Lower lobe of right lung (tissue), 2 donors: ENCODE measurements at places on chromosomes 7 and 10. TPM values are rescaled to one million over a fixed set of nuclear protein-coding genes. Genes with fewer than 3 reads are reported as not detected.
A peak's percentile ranks its signal among the peaks of the same experiment; 100 is the strongest.

ADCYAP1R1 gene
- 2.9 TPM for total RNA-seq

DNA sequence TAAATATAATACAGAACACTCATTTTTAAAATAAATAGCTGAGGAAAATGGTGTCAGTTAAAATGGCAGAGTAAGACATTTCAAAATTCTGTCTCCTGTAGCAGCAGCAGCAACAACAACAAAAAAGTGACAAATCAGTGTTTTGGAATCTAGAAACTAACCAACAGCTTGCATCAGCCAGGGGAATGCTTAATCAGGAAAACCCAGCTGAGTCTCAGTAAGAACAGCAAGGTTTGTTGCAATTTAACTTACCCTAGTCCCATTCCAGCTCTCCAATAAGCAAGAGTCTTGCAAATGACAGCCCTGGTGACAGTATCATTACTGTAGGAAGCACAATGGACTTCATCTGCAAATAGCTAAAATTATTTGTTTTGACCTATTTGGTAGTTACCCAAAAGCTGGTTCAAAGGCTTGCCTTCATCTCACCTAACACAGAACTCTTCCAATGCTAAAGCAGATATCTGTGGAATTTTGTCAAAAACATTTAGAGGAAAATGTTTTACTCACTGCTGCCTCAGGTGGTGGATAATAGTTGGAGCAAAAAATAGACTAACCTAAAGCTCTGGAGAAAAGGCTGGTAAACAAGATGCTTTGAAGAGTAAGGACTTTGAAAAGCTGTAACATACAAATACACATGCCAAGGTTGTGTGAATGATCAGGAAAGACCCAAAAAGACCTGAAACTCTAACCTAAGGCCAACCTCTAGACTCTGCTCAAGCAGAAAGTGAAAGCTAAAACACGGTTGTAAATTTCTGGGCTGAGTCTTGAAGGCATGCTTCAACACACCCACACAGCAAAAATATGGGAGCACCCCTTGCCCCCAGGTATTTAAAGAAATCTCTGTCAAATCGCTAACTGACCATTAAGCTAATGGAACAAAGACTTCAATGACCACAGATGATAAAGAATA is 9.9 kb upstream of the ARHGAP22 start:
- H3K27ac ChIP-seq: no peak overlapping the region
- no peak for DNase-seq
- no peaks in the 10 kb centered on the region for H3K27me3 ChIP-seq
- no peak overlapping the region for H3K4me3 ChIP-seq
- no peaks in the 10 kb centered on the region for H3K36me3 ChIP-seq
- no peaks in the 10 kb centered on the region for H3K4me1 ChIP-seq

DNA sequence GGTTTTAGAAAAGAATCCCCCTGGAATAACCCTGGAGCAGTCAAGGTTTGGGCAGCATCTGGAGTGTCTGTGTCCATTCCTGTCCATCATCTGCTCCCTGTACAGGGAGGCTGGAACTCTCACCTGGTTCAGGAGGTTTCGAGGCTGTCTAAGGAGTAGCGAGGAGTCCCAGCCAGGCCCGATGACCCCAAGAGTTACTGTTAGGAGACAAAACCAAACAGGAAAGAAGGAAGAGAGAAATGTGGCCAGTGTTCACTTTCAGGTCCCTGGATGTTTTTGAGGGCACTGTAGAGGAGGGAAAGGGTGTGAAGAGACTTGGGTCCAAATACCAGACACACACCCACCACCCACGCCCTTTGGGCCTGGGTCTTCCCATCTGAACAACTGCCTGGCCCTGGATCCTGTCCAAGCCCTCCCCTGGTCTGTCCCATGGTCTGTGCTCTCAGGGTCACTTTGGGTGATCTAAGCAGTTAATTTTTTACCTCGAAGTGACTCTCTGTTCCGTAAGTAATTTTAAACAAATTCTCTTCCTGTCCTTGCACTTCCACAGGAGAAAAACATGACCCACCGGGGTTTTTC is 117.1 kb downstream of the ZMIZ1 start:
- no peak overlapping the region for H3K4me3 ChIP-seq
- H3K27ac ChIP-seq: peak overlapping the region; percentile 66
- peaks cover 11% of the 10 kb centered on the region for H3K36me3 ChIP-seq
- peaks cover 100% of the 10 kb centered on the region for H3K4me1 ChIP-seq

DNA sequence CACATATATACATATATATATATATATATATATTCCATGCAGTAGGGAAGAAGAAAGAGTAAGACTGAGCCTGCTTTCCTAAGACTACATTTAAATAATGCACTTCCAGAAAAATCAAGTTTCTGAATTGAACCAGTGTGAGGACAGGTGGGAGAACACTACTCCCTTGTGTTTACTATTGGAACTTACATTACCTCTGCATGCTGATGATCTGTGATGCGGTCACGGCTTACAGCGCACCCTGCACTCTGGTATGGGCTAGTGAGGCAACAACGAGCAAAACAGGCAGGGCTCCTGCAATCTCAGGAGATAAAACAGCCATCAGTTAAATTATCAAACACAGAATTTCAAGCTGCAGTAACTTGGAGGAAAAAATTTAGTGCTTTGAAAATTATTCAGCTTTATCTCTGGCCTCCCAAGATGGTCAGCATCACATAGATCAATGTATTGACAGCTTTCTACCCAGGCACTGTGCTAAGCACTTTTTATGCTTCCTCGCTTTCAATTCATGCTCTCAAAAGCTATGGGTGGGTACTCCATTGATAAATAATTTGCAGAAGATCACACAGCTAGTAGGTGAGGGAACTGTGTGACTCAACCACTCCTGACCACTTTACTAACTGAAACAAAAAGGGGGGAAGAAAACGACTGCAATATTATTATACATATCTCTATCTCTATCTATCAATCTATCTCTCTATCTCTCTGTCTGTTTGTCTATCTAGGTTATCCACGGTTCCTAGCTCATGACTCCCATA is 20.5 kb upstream of the SLC16A12 start:
- H3K27me3 ChIP-seq: no peaks in the 10 kb centered on the region
- no peak for DNase-seq
- H3K36me3 ChIP-seq: no peaks in the 10 kb centered on the region
- H3K4me1 ChIP-seq: no peaks in the 10 kb centered on the region
- no peak overlapping the region for H3K4me3 ChIP-seq
- H3K27ac ChIP-seq: no peak overlapping the region

- DNase-seq: no peak
- H3K27me3 ChIP-seq: no peaks in the 10 kb centered on the region
- H3K27ac ChIP-seq: no peak overlapping the region
- H3K4me1 ChIP-seq: no peaks in the 10 kb centered on the region
- no peaks in the 10 kb centered on the region for H3K36me3 ChIP-seq
Measured at GRCh38 chr7:139541600-139542307, 18.3 kb downstream of the CLEC2L start.

GRCh38 chr7:30524545-30524944 is 19.9 kb upstream of the GGCT start:
- peaks cover 4% of the 10 kb centered on the region for H3K4me1 ChIP-seq
- H3K4me3 ChIP-seq: no peak overlapping the region
- H3K27me3 ChIP-seq: no peaks in the 10 kb centered on the region
- H3K36me3 ChIP-seq: no peaks in the 10 kb centered on the region
- DNase-seq: no peak

ERVW-1 gene
- not detected for total RNA-seq

GRCh38 chr7:9498303-9498702 is 1064.9 kb downstream of the NXPH1 start:
- DNase-seq: no peak
- no peaks in the 10 kb centered on the region for H3K27me3 ChIP-seq
- no peak overlapping the region for H3K27ac ChIP-seq
- no peak overlapping the region for H3K4me3 ChIP-seq
- no peaks in the 10 kb centered on the region for H3K4me1 ChIP-seq

CLRN3 gene
- total RNA-seq: not detected

TDRD1 gene
- 0.09 TPM for total RNA-seq

DNA sequence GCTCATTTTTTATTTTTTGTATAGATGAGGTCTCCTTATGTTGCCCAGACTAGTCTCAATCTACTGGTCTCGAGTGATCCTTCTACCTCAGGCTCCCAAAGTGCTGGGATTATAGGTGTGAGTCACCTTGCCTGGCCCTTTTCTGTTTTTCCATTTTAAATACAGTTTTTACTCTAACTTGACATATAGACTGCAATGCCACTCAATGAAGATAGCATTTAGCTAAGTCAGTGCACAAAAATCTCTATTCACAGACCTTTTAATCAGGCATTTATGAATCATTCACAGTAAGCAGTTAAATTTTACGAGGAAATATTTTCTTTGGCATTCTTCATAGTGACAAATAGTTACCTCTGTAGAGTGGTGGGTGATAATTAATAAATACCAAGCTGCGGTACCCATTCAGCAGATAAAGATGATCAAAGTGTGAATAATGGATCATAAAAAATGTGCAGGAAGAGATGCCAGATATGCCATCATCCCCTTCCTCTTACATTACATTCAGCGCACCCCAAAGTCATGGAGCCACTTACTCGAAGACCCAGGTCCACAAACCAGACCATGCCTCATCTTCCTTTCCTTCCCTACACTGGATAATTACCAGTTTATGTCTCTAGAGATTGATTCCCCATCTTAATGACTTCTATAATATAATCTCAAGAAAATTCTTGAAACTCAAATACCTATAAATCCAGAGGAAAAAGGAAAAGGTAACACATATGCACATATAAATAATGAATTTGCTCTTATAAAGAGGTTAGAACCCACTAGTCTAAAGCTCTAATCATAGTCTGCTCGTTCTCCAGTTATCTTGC is 56.0 kb downstream of the UBE2H start:
- no peaks in the 10 kb centered on the region for H3K27me3 ChIP-seq
- no peak overlapping the region for H3K4me3 ChIP-seq
- no peak for DNase-seq
- H3K36me3 ChIP-seq: peaks cover 16% of the 10 kb centered on the region
- peaks cover 8% of the 10 kb centered on the region for H3K4me1 ChIP-seq

GRCh38 chr7:114450431-114450830 is 35.8 kb downstream of the FOXP2 start:
- H3K4me1 ChIP-seq: no peaks in the 10 kb centered on the region
- no peaks in the 10 kb centered on the region for H3K27me3 ChIP-seq
- no peaks in the 10 kb centered on the region for H3K36me3 ChIP-seq

DNA sequence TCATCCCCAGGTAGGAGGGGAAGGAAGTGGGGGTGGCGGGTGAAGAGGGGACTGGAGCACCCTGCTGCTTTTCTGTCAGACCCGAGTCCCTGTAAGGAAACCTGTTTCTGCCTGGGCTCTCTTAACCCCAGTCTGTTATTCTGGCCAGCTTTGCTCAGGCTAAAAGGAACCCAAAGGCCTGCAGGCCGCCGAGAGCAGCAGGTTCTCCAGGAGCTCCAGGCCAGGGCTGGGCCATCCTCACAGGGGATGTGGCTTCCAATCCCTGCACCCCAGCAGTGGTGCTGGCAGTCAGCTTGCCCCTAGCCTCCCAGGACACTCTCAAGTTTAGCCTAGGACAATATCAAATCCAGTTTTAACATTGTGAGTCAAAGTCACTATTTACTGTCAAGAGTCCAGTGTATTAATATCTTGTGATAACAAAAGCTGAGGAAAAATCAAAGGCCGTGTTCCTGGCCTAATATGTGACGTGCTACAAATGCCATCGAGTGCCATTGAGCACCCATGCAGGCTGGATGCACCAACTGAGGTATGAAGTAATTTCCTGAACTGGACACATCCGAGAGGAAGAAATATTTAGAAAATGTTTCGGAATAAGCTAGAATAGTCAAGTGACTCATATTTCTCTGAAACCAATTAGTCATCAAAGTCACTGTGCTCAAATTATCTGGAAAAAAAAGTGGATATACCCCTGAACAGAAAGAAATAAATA is 7.0 kb downstream of the PKD1L1 start:
- no peak for DNase-seq
- no peak overlapping the region for H3K4me3 ChIP-seq
- H3K36me3 ChIP-seq: no peaks in the 10 kb centered on the region
- H3K27me3 ChIP-seq: no peaks in the 10 kb centered on the region
- peak overlapping the region; percentile 57 for H3K27ac ChIP-seq

GRCh38 chr10:3126741-3127346 is 45.7 kb downstream of the PITRM1 start:
- no peak overlapping the region for H3K4me3 ChIP-seq
- H3K27me3 ChIP-seq: no peaks in the 10 kb centered on the region
- H3K36me3 ChIP-seq: peaks cover 17% of the 10 kb centered on the region
- peaks cover 12% of the 10 kb centered on the region for H3K4me1 ChIP-seq
- H3K27ac ChIP-seq: no peak overlapping the region

GRCh38 chr10:27457261-27457945 is 46.7 kb upstream of the RAB18 start:
- no peak for DNase-seq
- no peaks in the 10 kb centered on the region for H3K36me3 ChIP-seq
- H3K27ac ChIP-seq: no peak overlapping the region
- no peaks in the 10 kb centered on the region for H3K4me1 ChIP-seq
- H3K27me3 ChIP-seq: no peaks in the 10 kb centered on the region

GRCh38 chr10:63583909-63584724 is 62.9 kb downstream of the REEP3 start:
- no peak overlapping the region for H3K27ac ChIP-seq
- H3K4me1 ChIP-seq: peaks cover 33% of the 10 kb centered on the region
- H3K4me3 ChIP-seq: no peak overlapping the region
- H3K36me3 ChIP-seq: no peaks in the 10 kb centered on the region

SLC26A3 gene
- not detected for total RNA-seq

GRCh38 chr10:124829447-124830115 is 28.0 kb downstream of the ABRAXAS2 start:
- H3K36me3 ChIP-seq: peaks cover 92% of the 10 kb centered on the region
- no peak for DNase-seq
- H3K27ac ChIP-seq: no peak overlapping the region
- no peaks in the 10 kb centered on the region for H3K4me1 ChIP-seq
- H3K4me3 ChIP-seq: no peak overlapping the region

DNA sequence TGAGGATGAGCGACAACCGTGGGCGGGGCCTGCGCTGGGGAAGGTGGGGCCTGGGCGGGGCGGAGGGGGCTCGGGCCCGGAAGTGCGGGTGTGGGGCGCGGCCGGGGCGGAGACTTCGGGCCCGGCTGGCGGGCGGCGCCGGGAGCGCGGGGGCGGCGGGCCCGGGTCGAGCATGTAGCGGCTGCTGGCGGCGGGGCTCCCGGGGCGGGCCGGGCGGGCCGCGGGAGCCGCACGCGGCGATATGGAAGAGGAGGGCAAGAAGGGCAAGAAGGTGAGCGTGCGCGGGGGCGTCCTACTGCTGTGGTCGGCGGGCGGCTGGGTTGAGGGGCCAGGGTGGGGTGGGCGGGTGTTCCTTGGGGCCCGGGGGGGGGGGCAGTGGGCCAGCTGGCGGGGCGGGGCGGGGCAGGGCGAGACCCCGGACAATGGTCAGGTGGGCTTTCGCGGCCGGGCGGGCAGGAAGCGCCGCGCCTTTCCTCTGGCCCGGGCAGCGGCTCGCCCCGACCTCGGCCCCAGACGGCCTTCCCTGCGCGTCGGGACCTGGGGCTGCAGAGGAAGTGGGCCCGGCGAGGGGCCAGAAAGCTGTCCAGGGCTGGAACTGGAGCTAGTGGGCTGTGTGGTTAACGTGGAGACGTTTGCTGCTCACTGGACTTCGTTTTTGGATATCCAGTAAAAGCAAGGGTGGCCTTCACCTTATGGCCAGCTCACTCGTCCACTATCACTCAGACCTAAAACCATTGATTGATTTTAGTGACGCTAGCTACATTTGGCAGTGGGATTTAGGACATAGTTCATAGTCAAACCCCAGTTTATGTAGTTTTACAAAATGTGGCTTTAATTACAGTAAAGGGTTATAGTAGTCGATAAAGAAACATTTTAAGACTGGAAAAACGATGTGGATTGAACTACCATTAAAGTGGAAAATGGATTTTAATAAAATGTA is at the start of gene CCM2:
TSS of gene CCM2 (plus strand) at position 109 of the 940 bp plus-strand sequence. CDS start at position 242, 133 bp downstream.
- peak within 1 kb of the TSS; percentile 89 for H3K27ac ChIP-seq
- H3K4me3 ChIP-seq: peak within 1 kb of the TSS; percentile 78
- peak; percentile 78 for DNase-seq
- H3K27me3 ChIP-seq: no peaks in the 10 kb centered on the region
- peaks cover 28% of the 10 kb centered on the region for H3K4me1 ChIP-seq
